Urinary bladder (tissue), 4 donors: ENCODE measurements at places on chromosomes 4 and X. TPM values are rescaled to one million over a fixed set of nuclear protein-coding genes. Genes with fewer than 3 reads are reported as not detected.

PRR27 gene
- not detected for total RNA-seq

OPN1MW2 gene
- not detected for total RNA-seq

MAGEA12 gene
- not detected for total RNA-seq

GK2 gene
- total RNA-seq, result not detected
